Stomach (tissue), 19 donors: ENCODE measurements at places on chromosomes 16 and 17.

GRCh38 chr17:81097943-81098308 is 63.0 kb downstream of the BAIAP2 start:
- no peak for DNase-seq

GRCh38 chr16:79874391-79874790 is 273.9 kb upstream of the MAF start:
- no peak for DNase-seq

- DNase-seq = no peak
Observed at GRCh38 chr17:67647482-67647881, 70.3 kb upstream of the NOL11 start.

DNA sequence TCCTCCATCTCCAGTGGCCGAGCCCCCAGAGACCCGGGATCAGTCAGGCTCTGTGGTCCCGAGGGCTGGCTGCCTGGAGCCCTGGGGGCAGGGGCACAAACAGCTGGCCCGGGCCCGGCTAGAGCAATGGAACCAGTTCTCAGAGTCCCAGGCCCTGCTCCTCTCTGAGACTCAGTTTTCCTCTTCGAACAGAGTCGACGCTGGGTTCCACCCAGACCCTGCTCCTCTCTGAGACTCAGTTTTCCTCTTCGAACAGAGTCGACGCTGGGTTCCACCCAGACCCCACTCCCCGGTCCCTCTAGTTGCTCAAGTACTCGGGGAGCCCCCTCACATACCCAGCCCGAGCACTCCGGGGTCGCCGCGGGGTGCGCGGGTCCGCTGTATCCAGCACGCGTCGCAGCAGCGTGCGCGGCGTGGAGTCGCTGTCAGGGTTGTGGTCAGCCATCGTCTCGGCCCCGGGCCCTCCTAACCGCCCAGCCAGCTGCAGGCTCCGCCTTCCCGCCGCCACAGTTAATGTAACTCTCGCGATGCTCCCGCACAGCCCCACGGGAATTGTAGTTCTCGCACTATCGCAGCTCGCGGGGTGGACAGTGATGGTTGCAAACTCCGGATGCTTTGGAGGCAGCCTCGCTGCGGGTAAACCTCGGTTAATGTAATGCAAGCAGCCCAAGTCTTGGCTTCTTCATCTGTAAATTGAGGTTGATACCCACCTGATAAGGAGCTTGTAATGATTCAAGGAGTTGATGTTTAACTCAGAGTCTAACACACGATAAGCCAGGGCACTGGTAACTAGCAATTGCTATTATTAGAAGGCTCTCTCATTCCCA is 8.5 kb upstream of the THAP11 start:
- DNase-seq = peak; percentile 95

GRCh38 chr17:61144617-61145564 is 254.8 kb upstream of the TBX2 start:
- DNase-seq = no peak

- no peak for DNase-seq
Observed at GRCh38 chr17:77821114-77821513, 137.4 kb upstream of the TNRC6C start.

DNA sequence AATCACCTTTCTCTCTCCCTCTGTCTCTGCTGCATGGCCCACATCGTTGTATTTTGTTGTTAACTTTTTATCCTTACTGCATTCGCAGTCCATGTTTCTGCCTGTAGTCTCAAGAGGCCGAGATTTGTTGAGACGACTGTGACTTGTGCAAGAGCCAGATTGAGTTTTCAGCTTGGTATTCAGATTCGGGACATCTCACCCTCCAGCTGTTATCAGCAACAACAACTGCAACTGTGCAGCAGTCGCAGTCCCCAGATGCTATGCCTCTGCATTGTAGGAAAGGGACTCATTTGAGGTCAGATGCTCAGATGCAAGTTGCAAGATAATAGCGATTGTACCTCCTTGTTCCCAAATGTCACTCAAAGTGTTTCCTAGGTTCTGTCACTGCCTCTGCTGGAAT is 209.0 kb downstream of the SNX29 start:
- no peak for DNase-seq

DNA sequence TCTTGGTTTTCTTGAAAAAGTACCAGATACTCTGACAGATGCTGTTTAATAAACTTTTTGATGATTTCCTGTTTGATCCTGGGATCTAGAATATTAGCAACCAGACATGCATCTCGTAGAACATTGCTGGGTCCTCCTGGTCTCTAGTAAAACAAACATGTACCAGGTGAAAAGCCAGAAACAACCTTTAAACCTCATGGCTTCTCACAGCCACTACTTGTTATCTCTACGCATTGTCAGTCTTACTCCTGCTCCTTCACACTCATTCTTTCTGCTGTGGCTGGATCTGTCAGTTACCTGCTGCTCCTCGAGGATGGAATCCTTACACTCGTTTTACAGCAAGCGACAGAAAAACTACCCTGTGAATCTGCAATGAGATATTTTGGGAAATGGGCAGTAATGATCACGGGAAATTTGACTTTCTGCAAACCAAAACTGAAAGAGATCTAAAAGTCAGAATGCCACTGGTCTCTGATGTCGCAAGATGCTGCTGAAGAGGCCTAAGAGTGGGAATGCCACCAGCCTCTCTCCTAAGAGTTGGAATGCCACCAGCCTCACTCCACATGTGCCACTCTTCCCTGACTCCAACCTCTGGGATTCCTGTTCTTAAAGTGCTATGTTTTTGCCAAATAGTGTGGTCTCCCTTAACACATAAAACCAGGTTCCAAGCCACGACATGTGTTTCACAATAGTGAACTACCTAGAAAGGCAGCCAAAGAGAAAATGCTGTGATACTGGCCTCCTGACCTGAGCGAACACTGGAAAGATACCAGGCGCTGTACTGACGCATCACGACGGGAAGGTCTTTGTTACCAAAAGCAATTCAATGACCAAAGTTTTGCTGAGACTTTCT is 86.3 kb downstream of the VPS53 start:
- no peak for DNase-seq

- peak; percentile 66 for DNase-seq
Observed at GRCh38 chr16:525520-526180, 1.9 kb upstream of the CAPN15 start.

- DNase-seq = no peak
Observed at GRCh38 chr17:32813021-32813420, 63.9 kb downstream of the MYO1D start.

DNA sequence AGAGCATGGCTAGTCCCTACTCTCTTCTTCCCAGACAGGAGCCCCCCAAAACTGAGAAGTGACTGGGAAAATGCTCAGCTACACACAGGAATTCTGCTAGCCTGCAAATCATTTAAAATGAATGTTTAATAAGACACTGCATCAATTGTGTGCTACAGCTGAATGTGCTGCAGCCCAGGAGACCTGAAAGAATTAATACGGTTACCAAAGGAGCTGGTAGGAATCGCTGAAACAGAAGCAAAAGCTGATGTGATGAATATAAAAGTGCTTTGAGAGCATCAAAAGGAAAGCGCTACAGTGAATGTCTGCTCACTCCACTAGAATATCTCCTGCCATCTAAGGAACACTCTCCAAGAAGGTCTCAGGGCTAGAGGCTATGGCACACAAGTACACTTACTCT is 3.7 kb downstream of the GRIN2A start:
- DNase-seq = no peak

DNA sequence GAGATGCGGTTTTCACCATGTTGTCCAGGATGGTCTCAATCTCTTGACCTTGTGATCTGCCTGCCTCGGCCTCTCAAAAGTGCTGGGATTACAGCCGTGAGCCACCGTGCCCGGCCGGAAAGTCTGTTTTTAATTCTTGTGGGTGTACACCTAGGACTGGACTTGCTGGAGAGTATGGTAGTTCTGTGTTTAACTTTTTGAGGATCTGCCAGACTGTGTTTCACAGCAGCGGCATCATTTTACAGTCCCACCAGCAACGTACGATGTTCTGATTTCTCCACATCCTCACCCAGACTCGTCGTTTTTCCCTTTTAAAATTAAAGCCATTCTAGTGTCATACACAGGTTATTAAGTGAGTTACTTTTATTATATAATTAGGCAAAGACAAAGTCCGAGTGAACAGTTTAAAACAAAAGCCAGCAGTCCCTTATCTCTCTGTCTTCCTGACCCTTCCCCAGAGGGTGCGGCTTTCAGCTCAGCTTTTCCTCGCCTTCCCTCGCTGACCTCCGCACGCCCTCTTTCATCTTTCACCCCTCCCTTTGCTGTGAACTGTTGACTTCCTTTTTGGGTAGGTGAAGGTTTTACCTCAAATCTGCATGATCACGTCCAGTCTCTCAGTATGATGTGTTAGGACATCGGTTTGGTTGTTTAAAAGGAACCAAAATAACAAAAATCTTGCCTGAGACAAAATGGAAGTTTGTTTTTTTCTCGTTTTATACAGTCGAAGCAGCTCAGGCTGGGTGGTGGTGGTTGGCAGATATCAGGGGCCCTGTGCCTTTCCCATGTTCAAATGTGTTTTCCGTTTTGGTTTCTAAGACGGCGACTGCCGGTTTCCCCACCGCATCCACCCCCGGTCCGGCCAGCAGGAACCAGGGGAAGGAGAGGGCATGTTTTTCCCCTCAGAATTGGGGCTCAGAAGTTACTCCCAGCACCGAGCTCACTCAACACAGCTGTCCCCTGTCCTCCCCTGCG is 18.0 kb downstream of the FAM234A start:
- no peak for DNase-seq

- peak; percentile 97 for DNase-seq
Observed at GRCh38 chr17:63774141-63774968, at the start of gene DDX42. Gene DDX42 (plus strand): TSS chr17:63774170. CDS start chr17:63787050, 12,880 bp downstream.

GRCh38 chr17:45305530-45306087 is 11.2 kb downstream of the MAP3K14 start:
- DNase-seq = no peak

DNA sequence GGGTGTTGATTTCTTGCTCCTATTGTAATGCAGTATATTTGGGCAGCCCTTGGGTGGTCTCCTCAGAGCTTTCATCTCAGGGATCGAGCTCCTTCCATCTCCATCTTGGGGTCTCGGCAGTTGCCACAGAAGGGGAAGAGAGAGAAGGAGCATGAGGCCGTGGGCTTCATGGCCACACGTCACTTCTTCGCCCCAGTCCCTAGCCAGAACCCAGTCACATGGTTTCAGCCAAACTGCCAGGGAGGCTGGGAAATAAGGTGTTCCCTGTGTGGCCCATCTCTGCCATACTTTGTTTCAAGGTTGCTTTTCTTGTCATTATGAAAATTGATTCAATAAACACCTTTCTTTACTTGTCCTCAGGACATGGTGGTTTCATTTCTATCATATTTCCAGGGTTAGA is 68.4 kb upstream of the NKD1 start:
- no peak for DNase-seq

DNA sequence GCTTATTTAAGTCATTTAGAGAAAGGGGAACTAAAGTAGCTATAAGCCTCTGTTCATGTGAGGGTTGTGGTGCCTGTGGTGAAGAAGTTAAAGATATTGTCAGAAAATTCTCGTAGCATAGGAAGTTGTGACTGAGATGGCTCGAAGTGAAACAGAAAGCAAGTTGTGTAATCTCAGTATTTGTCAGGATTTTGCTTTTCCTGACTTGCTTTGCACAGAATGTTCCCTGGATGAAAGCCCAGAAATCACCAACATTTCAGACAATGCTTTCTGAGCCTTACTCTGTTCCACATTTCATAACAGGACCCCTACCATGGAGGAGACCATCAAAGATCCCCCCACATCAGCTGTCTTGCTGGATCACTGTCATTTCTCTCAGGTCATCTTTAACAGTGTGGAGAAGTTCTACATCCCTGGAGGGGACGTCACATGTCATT is 10.6 kb downstream of the CALCOCO2 start:
- DNase-seq = peak; percentile 73

- peak; percentile 23 for DNase-seq
Observed at GRCh38 chr17:9292561-9292941, 271.2 kb downstream of the NTN1 start.

DNA sequence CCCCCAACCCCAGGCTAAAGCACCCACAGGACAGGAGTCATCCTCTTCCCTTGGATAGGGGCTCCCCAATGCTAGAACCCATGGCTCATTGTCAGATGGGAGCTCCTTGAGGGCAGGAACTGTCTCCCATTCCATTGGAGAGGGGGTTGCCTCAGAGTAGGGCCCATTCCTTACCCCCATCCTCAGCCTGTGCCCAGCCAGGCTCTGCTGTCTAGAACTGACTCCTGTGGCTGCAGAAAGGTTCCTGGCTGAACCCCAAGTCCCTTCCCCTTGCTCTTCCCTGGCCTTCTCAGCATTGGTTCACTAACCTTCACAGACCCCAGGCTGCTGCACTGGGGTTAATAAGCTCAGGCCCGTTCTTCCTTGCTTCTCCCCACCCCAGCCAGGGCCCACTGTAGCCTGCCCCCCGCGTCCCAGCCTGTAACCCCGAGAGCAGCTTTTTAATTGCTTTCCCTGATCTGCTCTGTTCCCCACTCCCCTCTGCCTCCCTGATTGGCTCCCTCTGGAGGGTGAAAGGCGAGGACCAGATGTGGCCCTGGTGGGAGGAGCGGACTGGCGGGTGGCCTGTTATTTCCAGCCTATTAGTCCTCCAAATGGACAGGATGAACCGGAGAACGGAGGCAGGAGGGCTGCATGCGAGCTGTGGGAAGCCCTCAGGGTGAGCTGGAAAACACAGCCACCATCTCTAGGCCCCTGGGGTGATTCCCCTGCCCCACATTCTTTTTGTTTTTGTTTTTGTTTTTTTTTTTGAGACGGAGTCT is 6.0 kb upstream of the GFAP start:
- DNase-seq = peak; percentile 45

GRCh38 chr17:34885076-34885475 is 76.2 kb downstream of the CCT6B start:
- no peak for DNase-seq

DNA sequence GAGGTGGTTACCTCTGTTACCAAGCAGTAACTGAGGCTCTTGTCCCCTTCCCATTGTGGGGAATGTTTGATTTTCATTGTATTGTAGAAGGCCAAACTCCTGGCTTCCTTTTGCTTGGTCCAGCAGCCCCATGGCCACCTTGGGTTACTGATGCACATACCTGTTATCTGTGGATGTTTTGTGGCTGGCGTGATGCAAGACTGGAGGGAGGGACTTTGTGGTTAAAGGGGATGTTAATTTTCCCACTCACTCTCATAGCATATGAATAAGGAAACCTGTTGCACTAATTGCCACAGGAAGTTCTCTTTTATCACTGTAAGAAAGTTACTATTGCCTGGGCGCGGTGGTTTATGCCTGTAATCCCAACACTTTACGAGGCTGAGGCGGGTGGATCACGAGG is 168.6 kb upstream of the HS3ST4 start:
- no peak for DNase-seq

DNA sequence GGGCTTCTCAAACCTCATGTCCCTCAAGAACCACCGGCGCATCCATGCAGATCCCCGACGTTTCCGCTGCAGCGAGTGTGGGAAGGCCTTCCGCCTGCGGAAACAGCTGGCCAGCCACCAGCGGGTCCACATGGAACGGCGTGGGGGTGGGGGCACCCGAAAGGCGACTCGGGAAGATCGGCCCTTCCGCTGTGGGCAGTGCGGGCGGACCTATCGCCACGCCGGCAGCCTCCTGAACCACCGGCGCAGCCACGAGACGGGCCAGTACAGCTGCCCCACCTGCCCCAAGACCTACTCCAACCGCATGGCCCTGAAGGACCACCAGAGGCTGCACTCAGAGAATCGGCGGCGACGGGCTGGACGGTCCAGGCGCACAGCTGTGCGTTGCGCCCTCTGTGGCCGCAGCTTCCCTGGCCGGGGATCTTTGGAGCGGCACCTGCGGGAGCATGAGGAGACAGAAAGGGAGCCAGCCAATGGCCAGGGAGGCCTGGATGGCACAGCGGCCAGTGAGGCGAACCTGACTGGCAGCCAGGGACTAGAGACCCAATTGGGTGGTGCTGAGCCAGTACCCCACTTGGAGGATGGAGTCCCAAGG is 5.9 kb downstream of the ZNF646 start:
- DNase-seq = no peak

GRCh38 chr16:799948-800833 is at the start of gene GNG13:
Gene GNG13 (minus strand): TSS chr16:800734. CDS start chr16:799077, 1,657 bp downstream.
- DNase-seq = no peak

- peak; percentile 5 for DNase-seq
Observed at GRCh38 chr17:21172846-21173245, 41.1 kb downstream of the TMEM11 start.
